ENCODE measurements at places on chromosomes 2 and 18.

GRCh38 chr18:59202258-59202820 is 17.6 kb upstream of the GRP start:
- DNase-seq = no peak

DNA sequence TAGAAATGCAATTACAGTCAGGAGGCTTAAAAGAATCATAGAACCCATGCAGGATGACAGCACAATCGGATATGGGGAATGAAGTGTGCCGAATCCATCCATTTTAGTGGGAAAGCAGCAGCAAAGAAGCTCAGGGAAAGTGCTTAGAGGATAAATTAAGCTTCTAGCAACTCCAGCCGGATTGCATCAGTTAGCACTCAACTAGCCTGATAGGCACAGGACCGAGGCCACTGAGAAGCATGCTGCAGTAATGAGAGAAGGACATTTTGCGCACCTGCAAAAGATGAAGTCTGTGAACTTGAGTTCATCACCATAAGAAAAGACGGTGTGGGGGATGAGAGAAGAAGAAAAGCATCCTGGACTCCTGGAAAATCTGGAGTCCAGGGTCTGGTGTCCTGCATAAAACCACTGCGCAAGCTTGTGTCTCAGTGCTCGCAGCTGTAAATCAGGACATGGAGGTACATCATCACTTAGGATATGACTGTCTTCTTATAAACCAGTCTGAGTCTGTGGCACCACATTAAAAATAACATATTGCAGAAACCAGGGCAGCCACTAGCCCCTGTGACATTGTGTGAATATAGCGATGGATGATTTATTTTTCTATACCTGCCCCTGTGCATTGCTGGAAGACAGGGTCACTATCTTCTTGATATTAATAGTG is 665.5 kb upstream of the SOX11 start:
- DNase-seq = no peak

DNA sequence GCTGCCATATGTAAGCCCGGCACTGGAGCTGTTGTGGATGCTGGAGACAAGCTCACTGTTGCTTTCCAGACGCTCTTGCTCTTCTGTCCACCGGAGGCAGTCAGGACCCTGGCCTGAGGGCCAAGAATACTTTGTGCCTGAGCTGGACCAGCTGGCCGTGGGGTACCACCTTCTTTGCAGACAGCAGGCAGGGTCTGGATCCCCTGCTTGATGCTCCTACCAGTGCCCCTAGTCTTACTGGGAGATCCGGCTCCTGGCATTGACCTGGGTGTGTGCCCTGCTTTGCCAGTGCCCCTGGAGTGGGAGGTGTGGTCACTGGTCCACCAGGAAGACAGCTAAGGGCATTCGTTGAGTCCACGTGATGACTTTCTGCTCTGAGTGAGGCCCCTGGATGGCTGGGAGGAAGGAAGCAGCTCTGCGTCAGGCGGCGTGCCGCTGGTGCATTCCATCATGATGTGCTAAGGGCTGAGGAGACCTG is 59.3 kb downstream of the LRRFIP1 start:
- no peak for DNase-seq

- DNase-seq = no peak
Observed at GRCh38 chr2:173747035-173747434, 218.1 kb downstream of the SP3 start.

GRCh38 chr18:10405816-10406663 is 48.4 kb upstream of the APCDD1 start:
- no peak for DNase-seq

- no peak for DNase-seq
Observed at GRCh38 chr2:140814141-140814540, 1316.7 kb downstream of the LRP1B start.

DNA sequence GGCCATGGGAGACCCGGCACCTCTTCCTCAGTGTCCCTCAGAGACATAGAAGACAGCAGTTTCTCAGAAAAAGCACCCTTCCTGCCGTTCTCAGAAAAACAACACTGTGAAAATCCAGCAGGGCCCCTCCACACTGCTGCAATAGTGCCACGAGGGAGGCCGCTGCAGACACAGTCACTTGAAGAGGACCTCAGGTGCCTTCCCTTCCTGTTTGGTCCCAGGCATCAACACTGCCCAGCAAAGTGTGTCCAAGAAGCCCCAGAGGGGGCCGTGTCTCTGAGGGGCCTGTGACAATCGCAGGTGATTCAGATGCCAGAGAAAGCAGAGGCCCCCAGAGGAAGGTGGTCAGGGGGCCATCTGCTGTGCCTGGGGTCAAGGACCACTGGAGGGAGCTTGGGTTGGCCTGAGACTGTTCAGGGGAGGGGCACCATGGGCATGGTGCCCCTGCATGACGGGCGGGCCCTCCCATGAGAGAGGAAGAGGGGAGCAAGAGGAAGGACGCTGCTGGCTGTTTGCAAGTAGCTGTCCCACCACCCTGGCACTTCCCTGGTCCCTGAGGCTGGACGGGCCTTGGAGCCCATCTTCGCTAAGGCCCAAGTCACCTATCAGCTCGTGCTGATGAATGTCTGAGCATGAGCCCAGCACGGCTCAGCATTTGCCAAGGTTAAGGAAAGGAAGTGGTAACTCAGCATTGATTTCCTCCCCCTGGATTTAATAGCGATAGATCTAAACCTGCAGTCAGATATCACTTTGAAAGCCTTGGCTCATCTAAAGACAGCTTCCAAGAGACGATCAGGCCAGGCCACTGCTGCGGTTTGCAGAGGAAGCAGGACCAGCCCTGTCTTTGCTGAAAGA is 9.1 kb downstream of the TWIST2 start:
- no peak for DNase-seq

DNA sequence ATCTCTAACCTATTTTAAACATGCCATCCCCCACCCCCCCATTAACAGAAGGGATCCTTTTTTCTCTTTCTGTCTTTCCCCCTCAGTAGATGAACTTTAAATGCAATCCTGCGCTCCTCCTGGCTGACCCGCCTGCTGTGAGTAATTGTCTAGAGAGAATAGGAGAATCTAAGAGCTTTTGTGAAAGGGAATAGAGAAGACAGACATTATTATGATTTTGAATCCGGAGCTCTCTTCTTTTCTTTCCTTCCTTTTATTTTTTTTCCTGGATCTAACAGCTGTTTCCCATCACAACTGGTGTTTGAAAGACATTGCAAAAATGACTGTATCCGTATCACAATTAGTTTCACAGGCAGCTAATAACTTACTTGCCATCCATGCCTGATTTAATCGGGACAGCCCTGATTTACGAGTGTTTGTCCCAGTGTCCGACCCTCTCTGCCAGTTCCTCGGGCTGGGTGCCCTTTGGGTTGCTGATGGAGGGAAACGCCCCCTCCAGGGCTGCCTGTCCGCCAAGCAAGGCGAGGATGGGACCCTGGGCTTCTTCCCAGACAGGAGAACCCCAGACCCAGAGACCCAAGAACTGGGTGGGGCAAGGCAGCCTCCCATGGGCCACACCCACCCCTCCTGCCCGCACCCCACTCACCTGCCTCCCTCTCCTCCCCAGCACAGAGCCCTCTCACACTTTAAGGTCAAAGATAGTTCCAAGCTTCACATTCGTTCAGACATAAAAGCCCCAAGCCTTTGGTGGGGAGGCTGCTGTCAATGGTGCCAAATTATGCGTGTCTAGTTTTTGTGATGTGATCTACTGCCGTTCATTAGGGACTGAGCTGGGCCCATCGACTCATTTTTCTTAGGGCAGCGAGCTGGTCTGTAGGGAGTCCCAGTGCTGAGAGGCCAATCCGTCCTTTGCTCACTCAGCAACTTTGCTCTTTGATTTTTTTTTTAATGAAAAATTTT is 231.7 kb downstream of the ZNF516 start:
- DNase-seq = no peak

DNA sequence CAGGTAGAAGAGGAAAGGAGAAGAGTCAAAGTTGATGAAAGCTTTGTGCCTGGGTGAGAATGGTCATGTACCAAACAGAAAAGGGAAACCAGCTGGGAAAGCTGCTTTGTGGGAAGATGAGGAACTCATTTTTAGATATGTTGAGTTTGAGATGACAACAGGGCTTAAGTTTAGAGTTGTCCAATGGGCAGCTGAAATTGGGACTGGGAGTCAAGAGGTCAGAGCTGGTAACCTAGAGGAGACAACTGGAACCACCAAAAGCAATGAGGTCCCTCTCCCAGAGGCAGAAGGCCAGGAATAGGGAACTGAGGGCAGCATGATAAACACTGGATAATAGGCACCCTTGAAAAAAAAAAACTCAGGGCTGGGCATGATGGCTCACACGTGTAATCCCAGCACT is 48.8 kb downstream of the SLC4A1AP start:
- DNase-seq = no peak

DNA sequence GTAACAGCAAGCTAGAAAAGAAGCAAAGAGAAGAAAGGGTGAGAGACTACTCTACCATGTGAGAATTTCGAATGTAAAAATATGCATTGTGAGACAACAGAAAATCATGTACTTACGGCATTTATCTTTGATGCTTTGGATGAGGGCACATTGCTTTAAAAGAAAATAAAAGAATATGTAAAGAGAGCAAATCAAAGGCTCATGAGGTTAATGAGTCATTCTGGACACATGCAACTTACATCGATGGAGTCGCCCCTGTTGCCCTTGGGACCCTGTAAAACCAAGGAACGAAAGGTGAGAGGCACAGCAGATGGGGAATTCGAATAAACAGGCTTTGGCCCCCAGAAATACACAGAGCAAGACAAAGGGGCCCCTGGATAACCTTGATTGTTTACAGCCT is 69.0 kb downstream of the COL6A3 start:
- no peak for DNase-seq

GRCh38 chr2:27217173-27218121 is at the start of gene CAD:
CAD (plus strand) TSS chr2:27217369; CDS start chr2:27217552, 183 bp downstream.
- peak; percentile 92 for DNase-seq

DNA sequence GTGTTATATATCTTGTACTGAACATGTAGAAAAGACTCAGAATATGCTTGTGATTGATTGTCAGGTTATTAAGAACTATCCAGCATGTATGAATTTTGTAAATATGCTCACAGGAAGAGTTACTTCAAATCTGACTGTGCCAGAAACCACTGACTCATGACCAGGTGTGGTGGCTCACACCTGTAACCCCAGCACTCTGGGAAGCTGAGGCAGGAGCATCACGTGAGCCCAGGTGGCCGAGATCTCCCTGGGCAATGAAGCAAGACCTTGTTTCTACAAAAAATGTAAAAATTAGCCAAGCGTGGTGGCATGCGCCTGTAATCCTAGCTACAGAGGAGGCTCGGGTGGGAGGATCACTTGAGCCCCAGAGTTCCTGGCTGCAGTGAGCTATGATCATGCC is 126.6 kb downstream of the COMMD1 start:
- no peak for DNase-seq

DNA sequence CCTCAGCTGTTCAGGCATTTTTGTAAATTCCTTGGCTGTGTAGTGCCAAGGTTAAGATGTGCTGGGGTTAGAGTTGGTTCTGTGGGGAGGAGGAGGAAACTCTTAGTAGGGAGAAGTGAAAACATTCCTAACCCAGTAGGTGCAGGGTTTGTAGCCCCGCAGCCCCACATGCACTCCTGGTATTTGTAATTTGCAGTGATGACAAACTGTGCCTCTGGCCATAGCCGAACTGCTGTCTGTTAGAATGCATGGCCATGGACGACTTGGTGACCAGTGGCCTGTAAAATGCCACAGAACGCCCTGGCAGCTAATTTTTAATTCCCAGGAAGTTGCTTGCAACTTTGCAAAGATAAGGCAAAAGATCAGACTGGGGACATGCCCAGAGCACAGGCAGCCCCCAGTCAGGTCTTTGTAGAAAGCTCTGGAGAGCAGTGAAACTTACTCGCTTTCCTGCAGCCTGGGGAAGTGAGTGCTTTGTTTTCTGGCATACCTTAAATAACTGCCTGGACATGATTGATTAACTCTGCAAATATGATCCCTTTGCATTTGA is 38.4 kb downstream of the LYPD6B start:
- DNase-seq = no peak

- DNase-seq = no peak
Observed at GRCh38 chr2:145199827-145200706, 680.1 kb upstream of the ZEB2 start.

DNA sequence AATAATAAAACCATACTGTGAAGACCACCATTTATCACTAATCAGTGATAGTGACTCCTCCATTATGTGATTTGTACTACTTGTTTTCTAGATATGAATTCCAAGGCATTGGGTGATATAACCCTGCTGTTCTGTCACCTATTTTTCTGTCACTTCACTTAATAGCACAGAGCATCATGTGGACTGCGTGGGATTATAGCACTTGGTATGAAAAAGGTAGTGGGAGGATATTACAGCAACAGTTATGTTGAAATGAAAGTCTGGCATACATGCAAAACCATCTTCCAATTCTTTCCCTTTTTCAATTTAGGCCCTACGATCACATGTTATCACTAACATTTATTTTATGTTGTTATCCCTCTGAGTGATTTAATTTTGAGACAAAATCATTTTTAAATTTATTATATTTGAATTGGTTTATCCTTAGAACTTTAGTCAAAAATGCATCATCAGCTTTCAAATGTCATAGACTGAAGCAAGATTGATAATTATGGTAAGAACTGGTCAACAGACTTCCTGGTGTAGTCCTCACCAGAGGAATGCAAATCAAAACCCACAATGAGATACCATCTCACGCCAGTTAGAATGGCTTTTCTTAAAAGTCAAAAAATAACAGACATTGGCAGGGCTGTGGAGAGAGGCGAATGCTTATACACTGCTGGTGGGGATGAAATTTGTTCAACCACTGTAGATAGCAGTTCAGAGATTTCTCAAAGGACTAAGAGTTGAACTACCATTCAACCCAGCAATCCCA is 242.6 kb downstream of the IKZF2 start:
- no peak for DNase-seq

GRCh38 chr18:77472509-77472908 is 222.9 kb downstream of the GALR1 start:
- no peak for DNase-seq

- no peak for DNase-seq
Observed at GRCh38 chr2:118223992-118224894, 136.0 kb downstream of the INSIG2 start.

- DNase-seq = no peak
Observed at GRCh38 chr2:186496401-186496800, 10.3 kb downstream of the ZC3H15 start.

DNA sequence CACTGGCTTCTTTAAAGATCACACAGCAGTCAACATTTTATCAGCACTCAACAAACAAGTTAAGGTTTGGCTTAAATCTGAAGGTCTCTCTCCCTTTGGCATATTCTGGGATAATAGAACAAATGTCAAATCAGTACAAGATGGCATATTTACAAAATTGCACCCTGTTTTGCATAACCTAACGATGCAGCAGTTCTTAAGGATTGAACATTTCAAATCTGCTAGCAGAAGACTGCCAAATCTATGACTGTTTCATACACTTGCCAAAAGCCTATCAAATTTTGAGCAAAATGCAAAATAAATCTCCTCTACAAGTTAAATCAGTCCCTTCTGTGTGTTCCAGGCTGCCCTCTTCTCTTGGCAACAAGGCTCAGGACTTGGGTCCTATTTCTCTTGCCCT is 73.6 kb downstream of the DPP4 start:
- DNase-seq = no peak

GRCh38 chr2:205852457-205852856 is 170.2 kb downstream of the NRP2 start:
- no peak for DNase-seq

GRCh38 chr2:174076040-174076439 is 110.9 kb upstream of the SP3 start:
- DNase-seq = no peak

- DNase-seq = no peak
Observed at GRCh38 chr2:234502285-234502918, 5.5 kb upstream of the ARL4C start.

Data from sciatic nerve (tissue), 2 donors.